ENCODE measurements at places on chromosomes 1 and 21.

DNA sequence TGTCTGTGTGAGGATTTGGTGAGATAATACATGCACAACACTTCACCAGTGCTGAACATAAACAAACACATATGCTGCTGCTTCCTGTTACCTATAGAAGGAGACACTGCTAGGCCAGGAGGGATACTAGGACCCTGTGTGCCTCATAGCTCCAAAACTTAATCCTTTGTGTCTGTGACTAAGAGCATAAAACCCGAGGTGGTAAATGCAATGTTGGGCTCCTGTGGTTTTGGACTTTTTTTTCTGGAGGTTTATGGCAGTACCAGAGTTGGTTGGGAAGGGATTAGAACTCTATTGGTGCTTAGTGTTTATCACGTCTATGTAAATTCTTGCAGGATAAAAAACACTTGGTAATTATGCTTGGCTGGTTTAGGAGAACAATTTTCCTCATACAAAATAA is 122.9 kb downstream of the NUF2 start:
- no peak for DNase-seq

DNA sequence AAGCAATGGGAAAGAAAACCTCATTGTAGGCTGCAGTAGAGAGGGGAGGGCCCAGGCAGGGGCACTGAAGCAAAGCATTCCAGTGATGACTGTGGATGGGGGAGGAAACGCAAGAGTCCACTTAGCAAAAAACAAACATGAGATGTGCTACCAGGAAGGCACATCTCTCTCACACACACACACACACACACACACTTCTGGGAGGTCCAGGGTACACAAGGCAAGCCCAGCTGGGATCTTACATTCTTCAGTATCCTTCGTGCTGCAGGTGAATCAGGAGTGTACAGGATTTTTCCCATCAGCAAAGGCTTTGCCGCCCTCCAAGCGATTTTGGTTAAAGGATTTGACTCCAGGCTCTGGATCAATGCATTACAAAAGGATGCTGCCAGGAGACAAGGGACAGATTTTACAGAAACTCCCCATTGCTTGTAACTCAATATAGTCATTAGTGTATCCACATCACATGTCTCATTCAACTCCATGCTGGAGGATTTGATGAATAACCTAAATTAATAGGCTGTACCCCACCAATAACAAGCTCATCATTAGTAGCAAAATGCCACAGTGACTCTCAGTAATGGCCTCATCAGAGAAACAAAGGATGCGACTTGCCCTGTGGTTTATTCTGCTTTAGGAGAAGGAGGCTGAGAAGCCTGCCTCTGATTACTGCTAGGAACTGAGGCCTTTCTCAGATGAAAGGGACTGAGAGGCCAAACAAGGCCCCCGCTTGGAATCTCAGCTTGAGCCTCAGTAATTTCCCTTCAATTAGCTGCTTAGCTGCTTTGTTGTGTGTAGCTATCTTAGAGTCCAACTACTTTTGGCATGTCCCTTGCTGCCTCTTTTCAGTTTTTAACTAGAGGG is 41.6 kb downstream of the ABCA4 start:
- no peak for DNase-seq

GRCh38 chr1:86616871-86617270 is 70.0 kb downstream of the CLCA4 start:
- peak; percentile 38 for DNase-seq

DNA sequence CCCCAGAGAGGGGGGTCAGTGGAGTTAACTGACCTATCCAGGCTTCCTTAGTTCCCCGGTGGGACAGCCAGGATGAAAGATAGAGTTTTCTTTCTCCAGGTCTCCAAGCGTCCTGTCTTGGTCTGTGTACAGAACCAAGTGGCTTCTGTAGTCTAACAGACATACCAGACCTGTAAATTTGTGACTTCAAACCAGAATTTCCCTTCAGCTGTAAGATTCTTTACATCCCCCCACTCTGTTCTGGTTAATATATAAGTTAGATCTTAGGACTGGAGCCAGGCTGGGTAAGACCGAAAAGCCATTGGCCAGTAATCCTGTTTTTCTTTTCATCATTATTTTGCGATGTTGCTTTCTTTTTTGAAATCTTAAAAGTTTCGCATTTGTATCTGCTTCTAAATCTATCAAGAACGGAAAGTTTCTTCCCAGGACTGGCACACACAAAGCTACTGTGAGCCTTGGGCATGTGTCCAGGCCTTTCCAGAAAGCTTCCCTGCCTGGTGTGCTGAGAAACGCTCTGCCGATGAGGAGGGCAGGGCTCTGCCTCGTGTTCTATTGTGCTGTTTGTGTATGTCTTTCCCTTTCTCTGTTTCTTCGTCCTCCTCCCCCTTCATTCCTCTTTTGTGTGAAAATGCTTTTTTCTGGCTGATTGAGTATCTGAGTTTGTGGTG is 72.3 kb downstream of the RGL1 start:
- no peak for DNase-seq

DNA sequence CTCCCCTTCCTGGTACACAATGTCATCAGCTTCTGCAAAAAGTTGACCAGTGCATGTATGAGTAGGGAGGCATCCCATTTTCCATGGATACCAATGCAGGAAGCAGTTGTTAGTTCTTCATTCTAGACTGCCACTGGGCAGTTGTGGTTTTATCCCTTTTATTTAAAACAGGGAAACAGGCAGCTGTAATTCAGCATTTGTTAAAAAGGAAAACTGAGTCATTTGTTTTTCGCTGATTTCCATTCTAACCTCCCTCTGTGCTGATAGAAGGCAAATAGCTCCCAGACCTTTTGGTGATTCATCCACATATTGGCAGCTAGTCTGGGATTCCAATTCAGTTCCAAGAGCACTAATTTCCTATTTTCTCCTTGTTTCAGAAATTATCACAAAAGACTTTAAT is 21.1 kb upstream of the ABCA4 start:
- DNase-seq, result no peak

DNA sequence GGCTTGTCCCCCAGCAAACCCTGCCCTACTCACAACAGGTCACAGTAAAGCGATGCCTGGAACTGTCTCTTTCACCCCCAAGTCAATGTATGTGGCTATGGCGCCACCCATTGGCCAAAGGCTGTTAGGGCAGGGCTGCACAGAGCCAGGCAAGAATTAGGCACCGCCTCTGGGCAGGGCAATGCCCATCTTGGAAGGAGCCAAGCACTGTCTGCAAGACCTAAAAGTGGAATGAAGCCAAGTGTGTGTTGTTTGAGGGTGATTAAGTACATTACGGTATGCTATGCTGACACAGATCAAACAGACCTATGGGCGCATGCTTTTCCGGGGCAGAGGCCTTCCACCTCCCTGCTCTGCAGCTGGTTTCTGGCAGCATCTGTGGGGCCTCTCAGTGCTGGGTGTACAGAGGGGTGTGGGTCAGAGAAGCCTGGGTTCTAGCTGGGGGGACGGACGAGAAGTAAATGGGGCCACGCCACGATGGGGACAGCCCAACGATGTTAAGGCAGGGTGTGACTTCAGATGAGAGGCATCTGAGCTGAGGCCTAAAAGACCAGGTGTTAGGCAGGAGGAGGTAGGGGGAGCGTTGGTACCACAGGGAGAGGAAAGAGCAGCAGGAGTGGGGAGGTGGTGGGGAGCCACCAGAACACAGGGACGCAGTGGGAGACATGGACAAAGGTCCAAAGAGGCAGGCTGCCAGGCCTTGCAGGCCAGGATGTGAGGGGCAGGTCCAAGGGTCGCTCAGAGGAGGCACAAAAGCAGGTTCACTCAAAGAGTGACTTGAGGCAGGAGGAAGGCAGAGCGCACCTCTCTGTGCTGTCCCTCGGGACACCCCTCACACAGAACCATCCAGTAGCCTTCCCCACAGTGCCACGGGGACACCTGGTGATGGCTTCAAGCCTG is 49.8 kb downstream of the ACOT7 start:
- DNase-seq, result peak; percentile 72

DNA sequence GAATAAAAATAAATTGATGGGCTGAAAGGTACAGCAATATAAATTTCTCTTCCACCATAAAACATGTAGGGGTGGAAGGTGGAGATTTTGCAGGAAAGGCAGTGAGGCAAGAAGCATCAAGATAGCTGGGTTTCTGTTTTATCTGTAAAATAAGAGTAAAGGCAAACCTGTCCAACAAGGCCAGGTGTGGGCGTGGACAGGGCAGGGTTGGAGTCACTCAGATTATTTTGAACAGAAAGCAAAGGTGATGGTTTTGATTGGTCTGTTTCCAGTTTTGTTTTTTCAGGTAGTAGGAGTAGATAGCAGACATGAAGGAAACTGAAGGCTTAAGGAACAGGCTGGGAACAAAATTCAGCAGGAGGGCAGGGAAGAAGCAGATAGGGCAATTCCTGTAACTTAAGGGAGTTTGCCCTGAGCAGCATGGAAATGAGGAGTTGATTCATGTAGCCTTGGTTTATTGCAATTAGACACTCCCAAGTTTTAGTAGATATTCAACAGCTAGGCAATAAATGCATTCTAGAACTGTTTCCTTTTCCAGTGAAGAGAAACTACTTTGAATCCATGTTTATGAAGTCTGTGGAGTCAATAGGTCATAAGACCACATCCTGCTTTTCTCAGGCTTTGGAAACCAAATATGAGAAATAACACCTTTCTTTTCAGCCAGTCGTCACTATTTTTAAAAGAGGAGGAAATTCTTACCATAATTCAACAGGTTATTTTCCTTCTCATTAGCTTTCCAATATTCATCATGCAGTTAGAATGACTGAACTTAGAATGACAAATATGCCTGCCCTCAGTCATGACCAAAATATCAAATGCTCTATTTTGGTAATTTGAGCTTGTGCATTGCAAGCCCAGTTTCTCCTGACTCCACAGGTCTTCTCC is 38.7 kb upstream of the CD55 start:
- no peak for DNase-seq

DNA sequence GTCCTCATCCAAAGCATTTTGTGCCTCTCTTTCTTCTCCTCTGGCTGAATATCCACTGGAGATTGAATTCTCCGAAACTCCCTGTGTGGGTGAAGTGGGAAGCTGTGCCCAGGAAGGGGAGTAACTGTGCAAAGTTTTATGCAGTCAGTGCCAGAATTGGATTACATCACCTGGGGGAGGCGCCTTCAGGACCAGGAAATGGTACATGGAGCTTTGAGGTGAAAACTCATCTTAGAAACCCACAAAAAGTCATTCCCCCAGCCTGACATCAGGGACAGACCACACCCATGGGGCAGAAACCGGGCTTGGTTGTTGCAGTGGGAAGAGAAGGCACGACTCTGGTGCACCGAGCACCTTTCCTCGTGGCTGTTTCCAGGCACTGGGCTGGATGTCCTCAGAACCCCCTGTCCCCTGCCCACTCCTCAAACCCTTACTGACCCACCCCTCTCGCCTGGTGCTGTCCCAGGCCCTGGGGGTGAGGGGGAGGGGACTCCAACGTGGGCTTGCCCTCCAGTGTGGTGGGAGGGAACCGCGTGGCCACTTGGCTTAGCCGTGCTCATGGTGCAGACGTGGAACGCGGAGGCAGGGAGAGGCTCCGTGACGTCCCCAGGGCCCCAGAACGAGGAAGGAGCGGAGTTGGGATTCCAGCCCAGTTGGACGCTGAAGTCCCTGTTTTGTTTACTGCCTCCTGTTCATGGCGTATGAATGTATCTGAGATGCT is 15.7 kb downstream of the TFF3 start:
- no peak for DNase-seq

DNA sequence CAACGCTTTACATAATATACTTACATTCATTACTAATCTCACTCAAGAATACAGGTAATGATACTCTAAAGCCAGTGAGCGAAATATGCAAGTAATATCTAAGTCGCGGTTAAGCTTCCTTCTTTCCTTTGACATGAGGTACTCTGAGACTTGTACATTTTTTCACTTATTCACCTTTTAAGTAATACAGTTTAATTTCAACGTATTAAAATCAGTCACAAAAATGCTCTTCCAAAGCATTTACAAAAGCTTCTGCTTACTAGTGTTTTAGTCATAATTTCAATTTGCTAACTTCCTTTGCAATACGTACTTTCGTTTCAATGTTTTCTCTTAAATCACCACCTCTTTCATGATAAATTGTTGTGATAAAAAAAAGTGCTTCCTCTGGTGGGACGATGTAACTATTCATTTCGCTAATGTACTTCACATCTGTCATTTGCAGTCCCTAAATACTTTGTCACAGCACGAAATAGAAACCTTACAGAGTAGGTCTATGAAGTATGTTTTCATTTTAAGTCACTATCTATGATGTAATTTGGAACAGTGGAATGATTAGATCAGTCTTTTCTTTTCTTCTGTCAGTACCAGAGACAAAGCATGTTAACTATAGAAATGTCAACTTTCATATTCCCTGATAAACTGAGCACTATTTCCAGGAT is 34.0 kb upstream of the ADGRL4 start:
- DNase-seq, result no peak
